ENCODE measurements at places on chromosomes 16 and 17. TPM values are rescaled to one million over a fixed set of nuclear protein-coding genes. Genes with fewer than 3 reads are reported as not detected.
A peak's percentile ranks its signal among the peaks of the same experiment; 100 is the strongest.

PER1 gene
- total RNA-seq = 40.5 TPM

- DNase-seq = no peak
Measured at GRCh38 chr17:48579760-48580554, 1.8 kb upstream of the HOXB4 start.

DNA sequence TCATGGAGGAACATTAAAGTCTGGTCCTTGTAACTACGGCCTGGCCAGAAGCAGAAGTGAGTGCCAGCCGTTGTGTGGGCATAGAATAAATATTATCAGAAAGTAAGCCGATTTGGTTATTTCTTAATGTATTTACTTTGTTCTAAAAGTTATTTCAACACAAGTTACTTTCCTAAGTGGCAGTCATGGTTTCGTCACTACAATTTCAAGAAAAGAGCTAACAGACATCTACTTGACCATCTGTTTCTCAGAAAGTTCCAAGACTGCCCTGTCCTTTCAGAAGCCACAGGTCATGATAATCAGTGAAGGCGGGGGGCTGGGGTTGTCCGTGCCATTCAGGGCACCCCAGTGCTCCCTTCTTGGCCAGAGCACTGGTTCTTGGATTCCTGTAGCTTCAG is 14.9 kb upstream of the FASN start:
- no peak for DNase-seq

GRCh38 chr16:71883168-71883848 is 674 bp downstream of the ZNF821 start:
- DNase-seq = peak; percentile 78

DNA sequence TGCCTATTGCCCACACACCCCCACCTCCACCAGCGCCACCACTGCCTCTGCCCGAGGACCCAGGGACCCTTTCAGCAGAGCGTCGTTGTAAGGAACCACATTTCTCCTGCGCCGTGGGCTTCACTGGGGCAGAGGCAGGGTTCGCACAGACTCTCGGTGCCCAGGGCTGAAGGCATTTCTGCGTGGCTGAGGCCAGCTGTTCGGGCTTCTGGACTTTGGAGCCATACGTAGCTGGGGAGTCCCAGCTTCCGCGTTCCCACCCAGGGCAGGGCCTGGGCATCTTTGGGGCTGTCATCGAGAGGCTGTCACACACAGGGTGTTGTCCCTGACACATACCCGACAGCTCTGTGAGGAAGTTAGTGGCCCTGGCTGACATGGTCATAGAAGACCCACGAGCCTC is 16.0 kb upstream of the SMIM5 start:
- DNase-seq = no peak

DNA sequence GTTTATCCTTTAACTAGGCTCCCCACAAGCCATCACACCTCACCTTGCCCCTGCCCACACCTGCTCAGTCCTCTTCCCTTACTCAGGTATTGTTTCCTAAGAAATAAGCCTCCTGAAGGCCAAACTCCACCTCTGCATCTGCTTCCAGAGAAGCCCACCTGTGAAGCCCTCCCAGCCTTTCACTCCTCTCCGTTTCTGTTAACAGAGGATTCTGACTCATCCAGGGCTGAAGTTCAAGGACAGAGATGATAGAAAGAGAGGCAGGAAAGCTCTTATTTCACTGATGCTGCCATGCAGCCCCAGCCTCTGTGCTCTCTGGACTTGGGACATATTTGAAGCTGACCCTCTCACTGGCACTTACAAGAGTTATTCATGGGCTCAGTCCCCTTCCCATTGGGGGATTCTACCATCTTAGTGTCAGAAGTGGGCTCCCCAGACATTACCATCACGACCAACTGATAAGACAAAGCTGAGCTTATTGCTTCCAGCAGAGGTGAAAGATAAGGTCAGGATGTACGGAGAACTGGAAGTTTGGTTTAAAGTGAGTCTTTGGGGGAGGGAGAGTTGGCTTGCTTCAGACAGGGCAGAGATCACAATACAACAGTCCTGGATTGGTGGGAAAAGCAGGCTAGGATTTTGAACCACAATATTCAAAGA is 35.3 kb upstream of the XYLT2 start:
- no peak for DNase-seq

DNA sequence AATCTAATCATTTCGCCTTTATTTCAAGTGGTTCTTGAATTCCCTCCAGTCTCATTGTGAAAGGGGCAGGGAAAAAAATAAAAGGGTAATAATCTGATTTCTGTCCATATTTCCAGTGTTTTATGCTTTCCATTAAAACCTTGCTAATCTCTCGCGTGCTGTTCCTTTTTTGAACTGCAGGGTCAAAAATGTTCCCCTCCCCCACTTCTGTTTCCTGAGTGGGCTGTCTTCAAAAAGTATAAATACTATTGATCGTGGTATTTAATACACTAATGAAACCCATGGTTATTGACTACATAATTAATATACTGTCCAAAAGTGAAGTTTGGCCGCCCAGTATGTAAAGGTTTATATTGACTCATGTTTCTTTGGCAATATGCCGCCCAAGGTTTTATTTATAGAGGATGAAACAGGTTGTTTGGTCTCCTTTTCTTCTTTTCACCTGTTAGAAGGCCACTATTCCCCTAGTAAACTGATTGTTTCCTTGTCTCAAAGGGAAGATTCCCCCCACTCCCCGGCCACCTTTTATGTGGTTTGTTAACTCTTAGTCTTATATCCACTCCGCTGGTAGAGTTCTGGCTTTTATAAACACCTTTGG is 69.7 kb downstream of the RPA1 start:
- no peak for DNase-seq

GRCh38 chr17:81902023-81902652 is at the start of gene NPB:
NPB (plus strand) TSS chr17:81902238; CDS start chr17:81902278, 40 bp downstream.
- DNase-seq = peak; percentile 73

DNA sequence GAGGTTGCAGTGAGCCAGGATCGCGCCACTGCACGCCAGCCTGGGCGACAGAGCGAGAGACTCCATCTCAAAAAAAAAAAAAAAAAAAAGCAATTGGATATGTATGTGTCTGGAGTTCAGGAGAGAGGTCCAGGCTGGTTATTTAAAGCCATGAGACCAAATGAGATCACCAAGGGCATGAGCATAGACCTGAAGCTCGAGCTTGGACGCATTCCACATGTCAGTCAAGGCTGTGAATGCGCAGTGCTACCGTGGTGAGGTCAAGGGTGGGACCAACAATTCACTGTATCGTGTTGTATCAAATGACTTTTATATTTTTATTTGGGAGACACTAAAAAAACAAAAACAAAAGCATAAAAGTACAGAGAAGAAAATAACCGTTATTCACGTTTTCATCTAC is 29.1 kb upstream of the SPNS2 start:
- no peak for DNase-seq

EVPL gene
- total RNA-seq = 1.3 TPM

DNA sequence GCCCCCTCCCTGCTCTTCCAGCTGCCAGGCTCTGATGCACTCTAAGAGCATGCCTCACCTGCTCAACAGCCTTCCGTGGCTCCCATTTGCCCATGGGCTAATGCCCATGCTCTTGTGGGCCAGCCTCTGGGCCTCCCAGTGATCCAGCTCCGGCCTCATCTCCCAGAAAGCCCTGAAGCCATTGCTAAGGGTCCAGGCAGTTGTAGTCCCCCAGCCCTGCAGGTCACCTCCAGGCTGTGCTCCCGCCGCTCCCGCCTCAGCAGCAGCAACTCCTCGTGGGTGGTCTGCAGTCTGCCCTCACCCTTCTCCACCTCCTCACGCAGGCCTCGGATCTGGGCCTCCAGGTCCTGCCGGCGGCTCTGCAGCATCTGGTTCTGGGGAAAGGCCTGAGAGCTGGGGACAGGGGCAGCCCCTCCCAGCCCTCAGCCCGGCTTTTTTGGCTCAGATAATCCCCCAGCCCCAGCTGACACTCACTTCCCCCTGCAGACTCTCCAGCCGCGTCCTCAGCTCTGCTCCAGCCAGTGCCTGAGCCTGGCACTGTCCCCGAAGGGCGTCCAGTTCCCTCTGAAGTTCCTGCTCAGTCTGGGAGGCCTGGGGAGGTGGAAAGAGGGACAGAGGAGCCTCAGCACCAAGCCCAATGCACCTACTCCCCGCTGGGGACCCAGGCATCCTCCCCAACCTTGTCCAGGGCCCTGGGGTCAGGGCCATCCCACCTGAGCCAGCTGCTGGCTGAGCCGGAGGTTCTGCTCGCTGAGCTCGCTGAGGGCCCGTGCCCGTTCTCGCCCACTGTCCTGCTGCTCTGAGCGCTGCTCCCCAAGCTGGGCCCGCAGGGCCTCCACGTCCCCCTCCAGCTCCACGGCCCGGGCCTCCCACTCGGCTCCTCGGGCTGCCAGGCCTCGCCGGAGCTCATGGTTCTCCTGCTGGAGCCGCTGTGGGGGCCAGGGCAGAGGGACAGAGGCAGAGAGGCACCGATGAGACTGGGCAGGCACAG is 6.2 kb downstream of the BICDL2 start:
- DNase-seq = no peak

DNA sequence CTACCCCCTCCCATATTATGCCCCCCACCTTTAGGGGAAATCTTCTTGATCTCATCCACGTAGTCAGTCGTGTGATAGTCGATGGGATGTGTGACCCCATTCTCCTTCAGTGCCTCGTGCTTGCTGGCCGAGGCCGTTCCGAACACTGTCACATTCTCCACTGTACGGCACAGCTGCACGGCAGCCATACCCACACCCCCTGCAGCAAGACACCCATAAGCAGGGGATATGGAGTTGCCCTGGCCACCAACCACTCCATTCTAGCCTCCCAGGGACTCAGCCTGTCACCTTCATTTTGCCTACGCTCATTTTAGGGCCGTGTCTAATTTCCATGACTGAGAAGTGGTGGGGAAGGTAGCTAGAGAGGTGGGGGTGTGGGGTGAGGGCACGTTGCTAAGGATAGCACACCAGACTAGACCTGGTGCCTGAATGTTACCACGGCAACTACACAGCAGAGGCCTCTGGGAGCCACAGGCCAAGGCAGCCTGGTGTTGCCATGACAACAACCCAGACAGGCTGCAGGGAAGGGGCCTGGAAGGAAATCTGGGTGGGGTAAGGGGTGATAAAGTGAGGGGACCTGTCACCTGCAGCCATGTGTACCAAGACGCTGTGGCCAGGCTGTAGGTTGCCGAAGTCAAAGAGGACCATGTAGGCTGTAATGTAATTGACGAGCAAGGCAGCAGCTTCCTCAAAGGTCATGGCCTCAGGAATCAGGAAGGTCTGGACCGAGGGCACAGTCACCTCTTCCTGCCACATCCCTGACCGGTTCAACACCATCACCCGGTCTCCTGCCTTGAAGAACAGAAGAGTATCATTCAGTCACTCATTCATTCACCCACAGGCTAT is 4.0 kb downstream of the VAT1 start:
- peak; percentile 53 for DNase-seq

DNA sequence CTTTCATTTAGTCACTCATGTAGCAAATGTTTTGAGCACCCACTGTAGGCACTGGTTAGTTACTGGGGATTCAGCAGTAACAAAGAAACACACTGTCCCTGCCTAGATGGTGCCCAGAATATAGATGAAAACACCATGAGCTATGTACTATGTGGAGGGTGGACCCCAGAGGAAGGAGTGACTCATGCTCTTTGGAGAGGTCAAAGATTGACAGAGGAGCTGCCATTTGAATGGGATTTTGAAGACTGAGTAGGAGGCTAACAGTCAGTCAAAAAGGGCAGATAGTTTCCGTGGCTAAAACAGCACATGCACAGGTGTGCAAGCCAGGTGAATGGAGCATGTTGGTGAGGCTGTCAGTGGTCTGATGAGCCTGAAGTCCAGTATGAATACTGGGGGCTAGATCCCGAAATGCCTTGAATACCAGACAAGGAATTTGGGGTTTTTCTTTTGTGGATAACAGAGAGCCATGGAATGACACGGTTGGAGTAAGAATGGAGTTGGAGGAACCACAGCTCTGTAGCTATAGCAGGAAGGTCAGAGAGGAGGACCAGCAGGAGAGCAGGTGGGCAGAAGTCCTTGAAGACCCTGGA is 6.1 kb downstream of the IL21R start:
- no peak for DNase-seq
